RCC 7860 (cell line): ENCODE measurements at places on chromosomes 13 and 19.

- DNase-seq = peak; percentile 18
Measured at GRCh38 chr19:3062165-3063105, at the start of gene TLE5. Gene TLE5, minus strand, starts transcription at chr19:3062495. Its CDS starts 295 bp downstream, at chr19:3062200.

GRCh38 chr13:71712988-71713653, 153.9 kb downstream of the DACH1 start:
- no peak for DNase-seq

GRCh38 chr13:50780201-50781015, 63.1 kb downstream of the DLEU7 start:
- no peak for DNase-seq

DNA sequence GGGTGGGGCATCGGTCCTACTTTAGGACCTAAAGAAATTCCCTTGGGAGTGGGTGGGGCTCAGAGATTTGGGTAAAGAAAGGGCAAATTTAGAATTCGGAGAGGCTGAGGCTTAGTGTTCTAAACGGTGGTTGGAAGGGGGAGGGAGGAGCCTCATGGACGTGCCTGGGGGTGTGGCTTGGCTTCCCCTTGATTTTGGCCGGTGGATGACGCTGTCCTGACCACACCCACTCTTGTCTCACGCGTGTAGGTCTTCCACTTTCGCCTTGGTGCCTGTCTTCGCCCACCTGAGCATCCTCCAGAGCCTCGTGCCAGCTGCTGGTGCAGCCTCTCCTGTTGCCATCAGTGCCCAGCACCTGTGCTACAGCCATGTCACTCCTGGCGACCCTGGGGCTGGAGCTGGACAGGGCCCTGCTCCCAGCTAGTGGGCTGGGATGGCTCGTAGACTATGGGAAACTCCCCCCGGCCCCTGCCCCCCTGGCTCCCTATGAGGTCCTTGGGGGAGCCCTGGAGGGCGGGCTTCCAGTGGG, 1.2 kb upstream of the NUP62 start:
- no peak for DNase-seq

- no peak for DNase-seq
Measured at GRCh38 chr13:63420685-63421084, 2005.0 kb upstream of the PCDH20 start.

DNA sequence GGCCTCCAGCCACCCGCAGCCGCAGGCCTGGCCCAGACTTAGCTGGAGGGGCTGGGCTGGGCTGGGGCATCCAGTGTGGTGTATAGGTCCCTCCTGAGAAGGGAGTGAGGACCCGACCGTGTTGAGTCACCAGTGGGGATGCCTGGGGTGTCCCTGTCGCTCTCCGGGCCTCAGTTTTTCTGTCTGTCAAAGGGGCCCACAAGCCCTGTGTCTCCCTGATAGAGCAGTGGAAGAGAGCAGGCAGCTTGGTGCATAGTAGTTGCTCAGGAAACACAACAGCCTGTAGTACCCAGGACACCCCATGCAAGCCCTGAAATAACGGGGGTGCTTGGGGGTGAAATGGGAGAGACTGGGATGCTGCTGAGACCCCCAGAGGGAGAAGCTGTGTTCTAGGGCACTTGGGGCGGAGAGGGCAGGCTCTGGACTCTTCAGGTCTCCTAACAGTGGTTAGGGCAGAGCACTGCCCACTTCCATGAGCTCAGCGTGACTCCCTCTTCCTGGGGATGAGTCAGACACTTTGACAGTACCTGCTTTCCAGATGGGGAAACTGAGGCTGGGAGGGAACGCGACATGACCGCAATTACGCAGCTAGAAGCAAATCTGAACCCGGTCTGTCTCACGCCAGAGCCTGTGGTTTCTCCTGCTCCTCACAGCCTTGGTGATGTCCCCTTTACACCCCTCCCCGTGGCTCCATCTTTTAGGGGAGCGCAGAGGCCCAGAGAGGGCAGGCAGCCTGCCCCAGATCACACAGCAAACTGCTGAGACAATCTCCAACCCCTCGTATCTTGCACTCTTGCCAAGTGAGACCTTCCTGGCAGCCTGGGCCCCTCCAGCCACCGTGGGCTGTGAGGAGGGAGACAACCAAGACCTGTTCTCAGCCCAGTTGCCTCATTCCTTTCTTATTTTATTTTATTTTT, 692 bp downstream of the SULT2B1 start:
- peak; percentile 30 for DNase-seq

DNA sequence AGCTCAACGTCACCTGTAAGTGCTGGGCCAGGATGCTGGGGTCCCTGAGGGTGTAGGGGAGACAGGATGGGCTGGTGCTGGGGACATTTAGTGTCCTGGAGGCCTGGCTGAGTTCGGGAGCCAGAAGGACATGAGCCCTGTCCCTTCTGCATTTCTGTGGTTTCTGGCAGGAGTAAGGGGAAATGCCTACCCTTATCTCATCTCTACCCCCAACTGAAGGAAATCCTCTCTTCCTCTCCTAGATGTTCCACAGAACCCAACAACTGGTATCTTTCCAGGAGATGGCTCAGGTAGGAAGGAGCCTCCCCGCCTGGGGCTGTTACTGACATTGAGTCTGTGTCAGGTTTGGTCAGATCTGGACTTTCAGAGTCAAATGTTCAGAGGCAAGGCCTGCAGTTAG, 1.2 kb downstream of the CD33 start:
- no peak for DNase-seq

DNA sequence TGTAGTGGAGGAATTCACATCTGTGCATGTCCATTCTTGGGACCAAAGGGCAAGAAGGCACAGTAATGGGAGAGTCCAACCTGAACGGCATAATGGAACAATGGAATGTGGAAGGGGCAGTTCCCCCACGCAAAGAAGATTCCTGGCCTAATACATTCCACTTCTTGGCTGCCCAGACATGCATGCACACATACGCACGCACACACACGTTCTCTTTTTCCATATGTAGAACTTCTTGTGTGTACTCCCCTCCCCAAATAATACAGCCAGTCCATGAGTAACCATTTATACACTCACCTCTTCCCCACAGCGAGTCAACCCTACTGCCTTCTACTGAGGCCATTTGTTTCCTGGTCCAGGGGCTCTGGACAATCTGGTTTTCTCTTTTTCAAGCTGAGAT, 6.0 kb upstream of the STK24 start:
- DNase-seq = no peak

- no peak for DNase-seq
Measured at GRCh38 chr19:55197528-55197927, 11.8 kb downstream of the PTPRH start.

- no peak for DNase-seq
Measured at GRCh38 chr19:6076291-6076665, 34.0 kb downstream of the RFX2 start.

DNA sequence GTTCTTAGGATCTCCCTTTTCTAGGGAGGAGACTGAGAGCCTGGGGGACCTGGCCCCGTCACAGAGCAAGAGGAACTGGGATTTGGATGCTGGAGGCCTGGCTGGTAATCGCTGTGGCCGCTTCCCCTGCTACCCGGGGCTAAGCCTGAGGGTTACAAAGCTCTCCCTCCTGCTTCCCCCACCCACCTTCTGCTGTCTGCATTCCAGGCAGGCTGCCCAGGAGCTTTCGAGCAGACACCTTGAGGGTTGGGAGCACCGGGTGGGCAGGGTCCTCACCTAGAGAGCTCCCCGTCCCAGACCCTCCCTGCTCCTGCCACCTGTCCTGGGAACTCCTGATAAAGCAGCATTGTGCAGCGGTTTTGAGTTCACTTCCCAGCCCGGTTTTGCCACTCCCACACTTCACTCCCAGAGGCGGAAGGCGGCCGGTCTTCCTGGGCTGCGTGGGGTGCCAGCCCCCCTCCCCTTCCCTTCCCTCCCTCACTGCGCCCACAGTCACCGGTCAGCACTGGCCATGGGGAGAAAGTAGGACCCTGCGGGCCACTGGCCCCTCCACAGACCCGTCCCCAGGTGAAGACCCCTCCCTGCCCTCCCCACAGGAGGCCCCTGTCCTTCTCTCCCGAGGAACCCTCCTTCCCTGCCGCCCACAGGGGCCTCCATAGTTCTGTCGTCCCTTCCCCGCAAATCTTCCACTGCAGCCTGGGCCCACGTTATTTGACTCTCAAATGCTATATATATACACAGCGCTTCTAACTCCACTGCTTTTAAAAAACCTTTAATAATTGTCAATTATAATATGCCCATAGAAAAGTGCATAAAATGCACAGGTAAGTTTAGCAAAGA, 8.1 kb downstream of the PAK4 start:
- DNase-seq = no peak

DNA sequence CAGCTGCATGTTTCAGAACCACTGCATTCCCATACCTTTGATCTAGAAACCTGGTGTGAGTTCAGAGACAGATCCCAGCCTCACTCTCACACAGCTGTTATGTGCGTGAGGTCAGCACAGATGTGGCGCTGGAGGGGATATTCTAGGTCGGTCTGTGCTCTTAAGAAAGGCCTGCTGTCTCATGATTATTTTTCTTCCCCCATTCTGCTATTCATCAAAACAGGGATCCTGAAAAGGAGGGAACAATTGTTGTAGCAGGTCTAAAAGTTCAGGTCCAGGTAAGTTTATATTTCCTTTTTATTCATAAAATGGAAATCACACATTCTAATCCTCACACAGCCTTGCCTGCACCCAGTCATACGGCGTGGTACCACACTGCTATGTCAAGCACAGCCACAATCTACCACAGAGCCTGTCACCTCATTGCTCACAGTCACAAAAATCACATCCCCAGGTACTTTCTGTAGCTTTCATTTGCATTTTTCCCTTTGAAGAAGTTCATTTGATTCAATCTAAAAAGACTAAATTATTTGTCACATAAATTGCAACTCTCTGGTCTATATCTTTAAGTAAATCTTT, 867 bp downstream of the ZNF546 start:
- no peak for DNase-seq

- DNase-seq = no peak
Measured at GRCh38 chr19:47377208-47377701, 28.1 kb downstream of the DHX34 start.

DNA sequence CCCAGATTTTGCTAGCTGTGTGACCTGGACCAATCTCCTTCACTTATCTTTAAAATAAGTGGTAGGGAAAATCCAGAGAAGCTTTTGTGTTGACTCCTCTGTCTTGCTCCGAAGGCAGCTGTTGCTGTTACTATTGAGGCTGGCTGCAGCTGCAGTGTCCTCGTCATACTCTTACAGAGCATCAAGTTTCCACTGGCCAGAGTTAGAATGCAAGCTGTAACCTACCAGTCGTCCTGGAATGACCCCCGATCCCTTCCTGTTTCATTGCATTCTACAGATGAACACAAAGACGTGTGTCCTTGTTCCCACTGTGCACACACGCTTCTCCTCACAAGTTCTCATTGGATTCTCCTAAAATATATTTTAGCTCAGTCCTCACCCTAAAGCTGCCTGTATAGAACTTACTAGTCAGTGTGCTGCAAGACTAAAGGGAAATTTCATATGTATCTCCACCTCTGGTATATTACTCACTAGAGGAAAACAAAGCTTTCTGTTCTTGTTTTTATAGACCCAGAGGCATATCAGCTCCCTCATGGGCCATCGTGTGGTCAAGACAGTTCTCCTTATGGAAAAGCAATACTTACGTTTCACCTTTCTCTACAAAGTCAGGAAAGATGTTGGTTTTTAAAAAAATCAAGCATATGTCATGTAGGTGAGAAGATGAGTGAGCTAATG, 589.8 kb downstream of the LMO7 start:
- DNase-seq = no peak

GRCh38 chr19:1766800-1767352, 13.6 kb downstream of the ONECUT3 start:
- DNase-seq = peak; percentile 35

GRCh38 chr13:36915896-36916640, 4.0 kb downstream of the SMAD9 start:
- no peak for DNase-seq

- no peak for DNase-seq
Measured at GRCh38 chr19:29475469-29475868, 50.3 kb upstream of the VSTM2B start.

GRCh38 chr13:27147530-27148170, 24.0 kb downstream of the USP12 start:
- DNase-seq = peak; percentile 17

- no peak for DNase-seq
Measured at GRCh38 chr13:48571126-48571913, 38.4 kb upstream of the RCBTB2 start.

DNA sequence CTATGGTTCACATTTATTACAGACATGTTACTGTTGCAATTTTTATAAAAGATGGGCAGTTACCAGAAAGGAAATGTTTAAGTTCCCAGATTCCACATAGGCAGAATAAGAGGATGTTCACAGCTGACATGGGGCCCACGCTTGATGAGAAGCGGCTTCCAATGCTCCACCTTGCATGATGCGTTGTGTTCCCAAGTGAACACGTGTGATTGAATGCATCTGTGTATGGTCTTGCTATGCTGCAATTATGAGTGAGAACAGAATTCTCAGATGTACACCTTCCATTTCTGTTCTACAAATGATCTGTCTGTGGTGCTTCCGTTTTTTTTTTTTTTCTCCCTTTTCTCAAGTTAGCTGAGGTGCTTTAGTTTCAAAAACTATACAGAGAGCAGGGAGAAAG, 15.5 kb downstream of the UPF3A start:
- no peak for DNase-seq

- peak; percentile 46 for DNase-seq
Measured at GRCh38 chr13:48265217-48265815, 32.3 kb downstream of the ITM2B start.

DNA sequence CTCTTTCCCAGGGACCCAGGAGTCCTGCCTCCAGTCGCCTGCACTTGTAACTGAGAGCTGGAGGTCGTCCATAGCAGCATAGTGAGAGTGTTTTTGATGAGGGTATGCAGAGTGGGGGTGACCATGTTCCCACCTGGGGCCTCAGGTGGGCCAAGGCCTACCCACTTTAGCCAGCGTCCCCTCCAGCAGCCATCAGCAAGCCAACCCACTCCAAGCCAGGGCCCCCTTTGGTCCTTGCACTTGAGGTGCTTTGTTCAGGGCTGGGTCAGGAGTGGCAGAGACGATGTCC, 11.9 kb upstream of the SMG9 start:
- no peak for DNase-seq

DNA sequence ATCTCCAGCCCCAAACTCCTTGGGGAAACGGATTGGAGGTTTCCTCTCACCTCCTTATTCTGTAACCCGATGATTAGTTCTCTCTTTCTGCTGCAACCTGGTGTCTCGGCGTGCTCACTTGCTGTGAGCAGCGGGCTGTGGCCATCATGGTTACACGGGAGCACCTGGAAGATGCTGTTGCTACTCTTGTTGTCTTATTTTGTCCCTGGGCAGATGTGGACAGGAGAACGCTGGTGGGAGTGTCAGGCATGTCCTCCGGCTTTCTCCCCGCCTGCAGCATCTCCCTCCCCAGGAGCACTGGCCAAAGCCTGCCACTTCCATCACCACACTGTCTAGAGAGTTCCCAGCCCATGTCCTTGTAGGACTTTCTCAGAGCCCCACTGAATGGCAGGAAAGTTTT, 211.8 kb upstream of the ZNF536 start:
- no peak for DNase-seq

DNA sequence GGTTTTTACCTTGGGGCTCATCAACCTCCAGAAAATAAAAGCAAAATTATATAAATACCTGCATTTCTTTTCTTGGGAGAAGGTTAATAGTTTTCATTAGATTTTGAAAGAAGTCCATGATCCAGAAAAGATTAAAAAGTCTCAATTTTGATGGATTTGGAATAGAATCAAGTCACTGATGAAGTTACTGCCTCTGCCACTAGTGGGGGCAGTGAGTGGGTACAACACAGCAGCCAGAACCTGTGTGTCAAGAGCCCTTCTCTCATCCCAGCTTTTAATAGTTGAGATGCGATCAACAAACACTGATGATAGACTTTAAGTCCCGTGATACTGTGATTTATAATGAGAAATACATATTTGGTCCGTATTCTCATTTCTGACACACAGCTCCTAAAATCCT, 686.7 kb downstream of the DIAPH3 start:
- DNase-seq = no peak

GRCh38 chr13:41059456-41060081, 1.7 kb upstream of the WBP4 start:
- no peak for DNase-seq

GRCh38 chr13:41697578-41697977, 240.2 kb downstream of the RGCC start:
- DNase-seq = no peak
